ENCODE measurements at places on chromosomes 3 and 15.

- no peak for DNase-seq
These were observed at the start of gene LINGO1 for GRCh38 chr15:77632534-77633133. TSS of gene LINGO1 (minus strand) at chr15:77632912. CDS start at chr15:77632315, 597 bp downstream.

DNA sequence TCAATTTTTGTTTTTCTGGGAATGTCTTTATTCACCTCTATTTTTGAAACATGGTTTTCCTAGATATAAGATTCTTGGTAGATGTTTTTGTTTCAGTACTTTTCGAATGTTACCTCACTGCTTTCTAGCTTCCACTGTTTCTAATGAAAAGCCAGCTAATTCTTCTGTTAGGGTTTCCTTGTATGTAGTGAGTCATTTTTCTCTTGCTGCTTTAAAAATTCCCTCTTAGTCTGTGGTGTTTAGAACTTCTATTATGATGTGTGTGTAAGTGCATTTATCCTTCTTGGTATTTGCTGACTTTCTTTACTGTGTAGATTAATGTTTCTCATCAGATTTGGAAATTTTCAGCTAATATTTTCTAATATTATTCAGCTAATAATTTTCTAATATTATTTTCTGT lies 151.1 kb upstream of the OSTN start:
- DNase-seq, result no peak

DNA sequence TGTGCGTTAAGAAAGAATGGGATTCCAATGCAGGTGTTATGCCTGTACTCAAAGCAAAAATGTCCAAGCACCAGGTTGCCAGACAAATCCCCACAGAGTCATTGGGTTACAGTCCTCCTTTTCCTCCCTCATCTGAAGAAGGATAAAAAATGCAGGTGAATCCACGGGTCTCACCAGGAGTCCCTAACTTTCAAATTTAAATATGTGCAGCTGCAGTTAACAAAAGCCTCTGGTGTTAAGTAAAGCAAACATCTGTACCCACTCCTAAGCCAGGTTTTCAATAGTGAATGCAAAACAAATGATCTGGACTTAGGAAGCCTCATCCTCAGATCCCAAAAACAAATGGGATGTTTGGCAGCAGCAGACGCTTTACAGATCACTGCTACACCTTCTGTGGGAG lies 70.4 kb upstream of the SETMAR start:
- DNase-seq, result no peak

- no peak for DNase-seq
These were observed 27.4 kb upstream of the ALPK3 start for GRCh38 chr15:84789762-84790161.

DNA sequence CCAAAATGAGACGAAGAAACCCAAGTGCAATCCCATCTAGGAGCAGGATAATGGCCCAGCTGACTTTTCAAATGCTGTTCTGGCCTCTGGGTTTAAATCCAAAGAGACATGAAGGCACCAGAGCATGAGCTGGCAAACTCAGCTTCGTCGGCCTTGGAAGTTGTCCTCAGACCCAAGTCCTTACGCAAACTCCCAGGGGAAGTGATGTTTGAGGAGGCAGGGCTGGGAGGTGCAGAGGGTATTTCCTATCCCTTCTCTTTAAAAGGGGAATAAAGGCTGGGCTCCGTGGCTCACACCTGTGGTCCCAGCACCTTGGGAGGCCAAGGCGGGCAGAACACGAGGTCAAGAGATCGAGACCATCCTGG lies 68.9 kb upstream of the HERC1 start:
- no peak for DNase-seq

DNA sequence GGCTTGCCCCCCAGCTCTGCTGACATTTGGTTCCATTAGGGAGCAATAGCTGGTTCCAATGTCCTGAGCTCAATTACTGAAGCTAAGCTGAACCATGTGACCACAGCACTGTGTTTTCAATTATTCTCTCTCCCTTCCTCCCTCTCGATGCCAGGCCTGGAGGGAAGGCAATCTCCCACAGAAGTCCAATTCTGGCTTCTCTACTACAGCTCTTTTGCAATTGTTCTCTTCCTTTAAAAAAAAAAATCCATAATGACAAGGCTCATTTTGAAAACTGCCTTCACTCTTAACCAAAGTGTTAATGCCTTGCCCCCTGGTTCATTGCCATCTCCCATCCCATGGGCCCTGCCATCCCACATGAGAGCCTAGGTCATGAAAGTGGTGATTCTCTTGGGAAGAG lies 24.8 kb downstream of the IL16 start:
- no peak for DNase-seq

DNA sequence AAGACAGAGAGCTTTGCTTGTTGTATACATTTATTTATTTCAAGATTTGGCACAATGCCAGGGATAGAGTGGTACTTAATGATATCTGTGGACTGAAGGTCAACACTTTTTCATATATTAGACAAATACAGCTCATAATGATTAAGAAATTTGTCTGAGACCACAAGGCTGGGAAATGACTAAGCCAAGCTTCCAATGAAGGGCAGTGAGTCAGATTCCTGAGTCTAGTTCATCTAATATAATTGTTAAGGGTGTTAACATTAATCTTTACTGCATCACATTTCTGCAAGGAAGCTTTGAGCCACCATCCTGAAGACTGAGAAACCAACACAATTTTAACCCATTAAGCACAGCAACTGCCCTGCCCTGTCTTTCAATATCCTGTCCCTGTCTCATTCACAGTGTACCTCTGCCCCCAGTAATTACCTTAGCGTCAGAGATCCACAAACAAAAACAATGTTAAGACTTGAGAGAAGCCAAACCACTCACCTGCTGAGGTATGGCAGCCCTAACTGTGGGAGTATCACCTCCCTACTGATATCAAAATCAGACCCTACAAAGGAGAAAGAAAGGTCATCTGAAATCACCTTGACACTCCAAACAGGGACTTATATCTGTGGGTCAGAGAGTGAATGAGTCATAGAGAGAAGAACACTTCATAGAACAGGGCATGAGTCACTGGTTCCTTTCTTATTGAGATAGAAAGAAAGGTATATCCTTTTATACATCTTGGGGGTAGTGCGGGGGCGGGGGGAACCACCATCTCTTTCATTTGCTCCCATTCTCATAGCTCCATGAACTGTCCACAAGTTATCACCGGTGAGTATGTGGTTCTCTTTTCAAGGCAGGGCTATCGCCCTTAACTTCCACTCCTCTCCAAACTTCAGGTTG lies 74.7 kb downstream of the MAGI1 start:
- DNase-seq, result no peak

DNA sequence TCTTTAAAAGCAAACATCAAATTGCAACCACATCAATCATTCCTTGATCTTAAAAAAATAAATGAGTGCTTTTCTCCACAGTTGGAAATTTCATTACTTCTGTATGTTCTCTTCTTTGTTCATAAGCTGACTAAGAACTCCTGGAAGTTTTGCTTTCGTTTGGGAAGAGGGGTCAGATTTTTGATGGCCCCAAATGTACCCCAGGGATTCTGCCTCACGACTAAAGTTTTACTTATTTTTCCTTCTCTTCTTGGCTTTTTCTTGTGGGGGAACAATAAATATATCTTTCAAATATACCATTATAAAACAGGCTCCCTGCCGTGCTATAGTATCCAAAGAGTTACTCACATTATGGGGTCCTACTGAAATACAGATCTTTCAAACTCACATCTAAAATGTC lies 215.0 kb upstream of the CDIN1 start:
- no peak for DNase-seq

DNA sequence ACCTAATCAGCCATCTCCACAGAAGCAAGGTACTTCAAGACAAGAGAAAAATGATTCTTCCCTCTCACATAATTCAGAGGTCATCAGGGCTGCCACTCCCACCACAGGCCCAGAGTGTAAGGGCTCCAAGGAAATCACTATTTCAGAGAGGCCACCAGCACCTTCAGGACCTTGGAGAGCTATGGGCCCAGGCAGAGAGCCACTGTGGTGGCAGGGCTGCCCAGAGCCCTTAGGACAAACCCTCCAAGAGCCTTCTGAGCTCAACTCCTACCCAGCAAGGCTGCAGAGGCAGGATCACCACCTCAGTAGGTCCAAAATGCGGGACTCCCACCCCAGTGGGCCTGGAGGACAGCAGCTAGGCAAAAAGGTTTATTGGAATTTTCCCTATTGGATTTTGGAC lies 17.9 kb upstream of the FAN1 start:
- no peak for DNase-seq

DNA sequence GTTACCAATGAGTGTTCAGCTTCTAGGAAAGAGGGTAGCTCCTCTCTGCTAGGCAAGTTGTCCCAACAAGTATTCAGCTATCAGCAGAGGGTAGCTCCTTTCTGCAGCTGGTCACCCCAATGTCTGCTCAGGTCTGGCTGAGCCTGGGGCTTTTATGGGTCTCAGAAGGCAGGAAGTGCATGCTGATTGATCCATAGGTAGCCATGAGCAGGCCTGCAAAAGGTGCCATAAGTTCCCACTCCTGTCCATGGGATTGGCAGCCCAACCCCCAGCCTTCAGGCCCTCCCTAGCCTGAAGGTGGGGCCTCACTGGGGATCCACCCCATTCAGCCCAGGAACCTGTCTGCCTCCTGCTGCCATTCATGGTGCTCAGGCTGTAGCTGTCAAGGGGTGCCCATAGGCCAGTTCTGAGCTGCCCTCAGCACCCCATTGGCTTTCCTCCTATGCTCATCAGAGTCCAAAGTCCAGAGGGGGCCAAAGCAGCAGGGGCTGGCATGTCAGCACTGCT lies 34.6 kb upstream of the DNAJC13 start:
- no peak for DNase-seq

DNA sequence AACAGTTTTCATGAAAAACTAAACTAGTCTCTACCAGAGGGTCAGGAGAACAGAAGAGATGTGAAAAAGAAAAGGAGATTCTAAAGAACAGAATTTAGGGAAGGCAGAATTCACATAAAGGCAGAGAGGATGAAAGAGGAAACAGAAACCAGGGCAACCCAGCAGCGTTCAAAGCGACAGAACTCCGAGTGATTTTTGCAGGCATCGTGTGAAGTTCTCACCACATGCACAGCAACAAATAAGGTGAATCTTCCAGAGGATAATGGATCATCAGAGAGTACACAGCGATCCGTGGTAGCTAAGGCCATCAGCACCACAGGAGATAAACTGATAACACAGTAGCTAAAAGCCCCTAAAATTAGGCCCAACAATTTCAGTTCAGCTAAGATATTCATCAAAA lies 250.8 kb upstream of the THBS1 start:
- no peak for DNase-seq
